Spinal cord (tissue), 10 donors: ENCODE measurements at places on chromosomes 12 and 14. TPM values are rescaled to one million over a fixed set of nuclear protein-coding genes. Genes with fewer than 3 reads are reported as not detected.
A peak's percentile ranks its signal among the peaks of the same experiment; 100 is the strongest.

GRCh38 chr14:84456946-84457345, 1073.0 kb upstream of the FLRT2 start:
- H3K27me3 ChIP-seq = no peaks in the 10 kb centered on the region
- H3K4me1 ChIP-seq = no peaks in the 10 kb centered on the region
- H3K27ac ChIP-seq = no peak overlapping the region
- DNase-seq = no peak
- no peaks in the 10 kb centered on the region for H3K36me3 ChIP-seq

DNA sequence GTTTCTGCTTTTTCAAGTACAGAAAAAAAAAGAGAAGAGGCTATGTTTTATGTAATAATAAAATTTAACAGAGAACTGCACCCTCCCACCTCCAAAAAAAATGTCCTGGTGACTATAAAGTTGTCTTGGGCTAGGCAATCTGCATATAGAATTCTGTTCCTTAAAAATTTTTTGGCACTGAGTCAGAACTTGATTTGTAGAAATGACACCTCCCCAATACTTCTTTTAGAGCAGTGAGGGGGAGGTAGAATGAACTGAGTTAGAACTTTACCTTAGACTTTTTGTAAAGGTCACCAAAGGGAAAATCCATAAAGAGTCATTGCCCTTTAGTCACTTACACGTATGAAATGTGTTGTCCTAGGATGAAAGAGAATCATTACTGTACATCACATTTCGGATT, 80.0 kb downstream of the BTG1 start:
- H3K4me3 ChIP-seq = no peak overlapping the region
- no peaks in the 10 kb centered on the region for H3K27me3 ChIP-seq
- no peaks in the 10 kb centered on the region for H3K36me3 ChIP-seq
- no peaks in the 10 kb centered on the region for H3K4me1 ChIP-seq
- no peak for DNase-seq
- no peak overlapping the region for H3K27ac ChIP-seq

Gene SNX6
- total RNA-seq = 119 TPM

GRCh38 chr12:45613296-45613695, 116.2 kb upstream of the ARID2 start:
- no peak overlapping the region for H3K27ac ChIP-seq
- no peaks in the 10 kb centered on the region for H3K4me1 ChIP-seq
- H3K27me3 ChIP-seq = no peaks in the 10 kb centered on the region
- H3K4me3 ChIP-seq = no peak overlapping the region

Gene CIDEB
- 4.9 TPM for total RNA-seq

GRCh38 chr12:122062832-122063693, 15.5 kb upstream of the MLXIP start:
- no peak overlapping the region for H3K4me3 ChIP-seq
- peak overlapping the region; percentile 82 for H3K27ac ChIP-seq
- H3K27me3 ChIP-seq = no peaks in the 10 kb centered on the region
- peak; percentile 79 for DNase-seq
- H3K4me1 ChIP-seq = peaks cover 35% of the 10 kb centered on the region

DNA sequence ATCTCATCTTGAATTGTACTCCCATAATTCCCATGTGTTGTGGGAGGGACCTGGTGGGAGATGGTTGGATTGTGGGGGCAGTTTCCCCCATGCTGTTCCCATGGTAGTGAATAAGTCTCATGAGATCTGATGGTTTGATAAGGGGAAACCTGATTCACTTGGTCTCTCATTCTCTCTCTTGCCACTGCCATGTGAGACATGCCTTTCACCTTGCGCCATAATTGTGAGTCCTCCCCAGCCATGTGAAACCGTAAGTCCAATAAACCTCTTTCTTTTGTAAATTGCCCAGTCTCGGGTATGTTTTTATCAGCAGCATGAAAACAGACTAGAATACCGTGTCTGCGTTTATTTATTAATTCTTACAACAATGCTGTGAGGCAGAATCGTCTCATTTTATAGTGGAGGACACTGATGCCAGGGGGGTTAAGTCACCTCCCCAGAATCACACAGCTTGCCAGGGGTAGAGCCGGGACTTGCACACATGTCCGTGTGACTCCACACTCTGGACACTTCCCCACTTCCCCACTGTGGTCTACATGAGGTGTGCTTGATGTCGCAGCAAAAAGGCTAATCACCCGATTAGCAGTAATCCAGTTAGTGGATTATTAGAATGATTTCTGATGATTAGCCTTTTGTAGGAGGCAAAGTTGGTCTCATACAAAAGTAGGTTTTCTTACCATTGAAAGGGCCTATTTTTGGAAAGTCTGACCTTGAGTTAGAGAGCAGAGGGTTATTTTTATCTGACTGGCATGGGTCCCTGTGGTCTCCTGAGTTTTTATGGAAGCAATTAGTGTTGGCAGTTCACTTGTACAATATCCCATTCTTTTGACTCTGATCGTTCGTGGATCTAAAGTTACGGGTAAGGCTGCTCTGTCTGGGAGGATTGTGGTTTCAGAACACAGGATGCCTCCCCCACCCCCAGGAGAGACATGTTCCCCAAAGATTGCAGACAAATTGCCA, 47.4 kb upstream of the BCL7A start:
- H3K4me1 ChIP-seq = no peaks in the 10 kb centered on the region
- no peak overlapping the region for H3K27ac ChIP-seq
- no peaks in the 10 kb centered on the region for H3K27me3 ChIP-seq
- DNase-seq = no peak
- H3K36me3 ChIP-seq = peaks cover 16% of the 10 kb centered on the region
- H3K4me3 ChIP-seq = no peak overlapping the region

- DNase-seq = no peak
- no peak overlapping the region for H3K4me3 ChIP-seq
- H3K4me1 ChIP-seq = no peaks in the 10 kb centered on the region
- no peak overlapping the region for H3K27ac ChIP-seq
- H3K36me3 ChIP-seq = no peaks in the 10 kb centered on the region
- peaks cover 2% of the 10 kb centered on the region for H3K27me3 ChIP-seq
These were observed 34.5 kb upstream of the VRK1 start for GRCh38 chr14:96762650-96763049.

DNA sequence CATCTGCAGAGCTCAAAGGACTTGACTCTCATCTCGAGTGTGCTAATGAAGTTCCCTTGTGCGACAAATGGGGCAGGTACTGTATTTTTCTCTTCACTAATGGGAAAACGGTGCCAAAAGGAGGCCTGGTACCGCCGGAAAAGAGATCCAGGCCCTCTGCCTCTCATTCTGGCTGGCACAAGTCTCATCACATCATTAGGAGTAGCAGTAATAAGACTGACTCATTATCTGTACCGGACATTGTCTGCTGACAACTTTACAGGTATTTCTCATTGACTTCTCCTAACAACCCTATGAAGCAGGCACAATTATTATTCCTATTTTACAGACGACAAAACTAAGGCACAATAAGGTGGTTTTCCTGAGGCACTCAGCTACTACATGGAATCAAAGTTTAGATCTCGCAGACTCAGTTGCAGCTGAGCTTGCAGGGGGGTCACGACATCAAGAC, 668 bp downstream of the APPL2 start:
- peak; percentile 70 for DNase-seq
- H3K4me1 ChIP-seq = peaks cover 10% of the 10 kb centered on the region

GRCh38 chr14:72788972-72789728, 104.8 kb downstream of the DPF3 start:
- H3K27me3 ChIP-seq = no peaks in the 10 kb centered on the region
- no peak for DNase-seq
- H3K4me3 ChIP-seq = no peak overlapping the region
- peaks cover 32% of the 10 kb centered on the region for H3K4me1 ChIP-seq
- no peaks in the 10 kb centered on the region for H3K36me3 ChIP-seq
- H3K27ac ChIP-seq = no peak overlapping the region

DNA sequence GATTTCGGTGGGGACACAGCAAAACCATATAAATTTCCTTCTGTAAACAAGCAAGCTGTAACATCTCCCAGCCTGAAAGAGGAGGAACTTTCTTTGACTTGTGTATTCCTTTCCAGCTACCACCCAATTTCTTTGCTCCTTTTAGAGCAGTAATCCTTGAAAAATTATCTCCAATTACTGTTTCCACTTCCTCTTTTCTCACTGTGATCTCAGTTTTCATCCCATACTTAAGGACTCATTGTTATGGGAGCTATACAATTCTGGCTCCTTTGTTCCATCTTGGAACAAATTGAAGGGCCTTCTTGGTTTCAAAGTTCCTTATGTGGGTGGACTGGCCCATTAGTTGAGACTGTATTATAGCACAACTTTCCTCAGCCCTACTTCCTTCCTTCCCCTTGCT, 152.6 kb downstream of the AKAP6 start:
- H3K27ac ChIP-seq = no peak overlapping the region
- no peak overlapping the region for H3K4me3 ChIP-seq
- H3K27me3 ChIP-seq = no peaks in the 10 kb centered on the region
- H3K36me3 ChIP-seq = no peaks in the 10 kb centered on the region

GRCh38 chr12:92604786-92605185, 98.0 kb upstream of the PLEKHG7 start:
- H3K36me3 ChIP-seq = no peaks in the 10 kb centered on the region
- H3K27me3 ChIP-seq = no peaks in the 10 kb centered on the region
- DNase-seq = no peak
- no peak overlapping the region for H3K4me3 ChIP-seq
- no peaks in the 10 kb centered on the region for H3K4me1 ChIP-seq

Gene RNF31
- 17.8 TPM for total RNA-seq
